ENCODE measurements at places on chromosomes 4 and X.
A peak's percentile ranks its signal among the peaks of the same experiment; 100 is the strongest.

DNA sequence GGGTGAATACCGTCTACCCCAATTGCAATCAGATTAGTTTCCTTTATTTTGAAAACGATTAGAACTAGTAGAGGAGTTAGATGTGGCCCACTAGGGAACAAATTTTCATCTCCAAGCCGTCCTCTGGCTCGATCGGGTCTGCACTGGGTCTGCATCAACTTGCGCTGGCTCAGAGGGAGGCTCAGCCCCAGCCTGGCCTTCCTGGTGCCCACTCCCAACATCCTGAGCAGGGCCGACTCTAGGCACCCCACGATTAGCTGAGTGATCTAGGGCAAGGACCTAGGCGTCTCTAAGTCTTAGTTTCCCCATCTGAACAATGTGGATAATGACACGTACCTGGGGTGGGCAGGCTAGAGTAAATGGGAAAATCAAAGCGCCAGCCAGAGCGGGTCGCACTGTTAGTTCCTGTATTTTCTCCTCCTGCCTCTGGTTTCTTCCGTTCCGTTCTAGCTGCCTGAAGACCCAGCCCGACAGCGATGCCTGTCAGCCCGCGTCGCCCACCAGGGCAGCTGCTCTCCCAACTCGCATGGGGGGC is 7.7 kb upstream of the HAND2 start:
- no peak for DNase-seq

DNA sequence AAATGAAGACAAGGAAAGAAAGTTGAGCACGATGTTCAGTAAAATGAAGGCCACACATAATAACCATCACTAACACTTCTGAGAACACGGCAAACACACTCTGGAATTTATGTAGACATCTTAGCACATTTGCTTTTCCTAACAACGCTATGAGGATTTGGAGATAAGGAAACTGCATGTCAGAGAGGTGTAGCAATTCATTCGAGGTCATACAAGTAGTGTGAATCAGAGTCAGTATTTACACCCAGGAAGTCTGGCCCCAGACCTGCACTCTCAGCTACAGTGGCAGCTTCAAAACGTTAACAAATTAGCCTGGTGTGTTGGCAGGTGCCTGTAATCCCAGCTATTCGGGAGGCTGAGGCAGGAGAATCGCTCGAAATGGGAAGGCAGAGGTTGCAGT is 253.4 kb downstream of the PDGFC start:
- DNase-seq: no peak

DNA sequence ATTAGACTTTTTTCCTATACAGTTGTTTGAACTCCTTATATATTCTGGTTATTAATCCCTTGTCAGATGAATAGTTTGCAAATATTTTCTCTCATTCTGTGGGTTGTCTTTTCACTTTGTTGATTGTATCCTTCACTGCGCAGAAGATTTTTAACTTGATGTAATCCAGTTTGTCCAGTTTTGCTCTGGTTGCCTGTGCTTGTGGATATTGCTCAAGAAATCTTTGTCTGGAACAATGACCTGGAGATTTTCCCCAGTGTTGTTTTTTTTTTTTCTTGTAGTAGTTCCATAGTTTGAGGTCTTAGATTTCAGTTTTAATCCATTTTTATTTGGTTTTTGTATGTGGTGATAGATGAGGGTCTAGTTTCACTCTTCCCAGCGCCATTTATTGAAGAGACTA is 289.8 kb upstream of the SPOCK3 start:
- no peak for DNase-seq

DNA sequence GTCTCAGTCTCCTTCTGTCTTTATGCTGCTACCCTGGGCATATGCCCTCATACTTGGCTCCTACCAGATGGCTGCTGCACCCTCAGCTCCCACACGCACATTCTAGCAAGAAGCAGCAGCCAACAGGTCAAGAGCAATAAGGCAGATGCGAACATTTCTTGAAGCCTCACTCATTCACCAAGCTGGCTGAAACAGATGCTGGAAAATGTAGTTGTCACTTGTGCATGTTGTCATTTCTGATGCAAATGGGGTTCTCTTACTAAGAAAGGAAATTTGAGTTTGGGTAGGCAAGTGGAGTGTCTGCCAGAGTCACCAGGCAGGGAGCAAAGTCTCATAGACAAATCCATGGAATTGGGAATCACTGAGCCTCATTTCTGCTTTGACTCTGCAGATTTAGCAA is 57.4 kb upstream of the SORBS2 start:
- no peak for DNase-seq

GRCh38 chr4:116180157-116180601 is 905.2 kb downstream of the TRAM1L1 start:
- DNase-seq: no peak

GRCh38 chrX:71168134-71168533 is 23.5 kb downstream of the NLGN3 start:
- no peak for DNase-seq

DNA sequence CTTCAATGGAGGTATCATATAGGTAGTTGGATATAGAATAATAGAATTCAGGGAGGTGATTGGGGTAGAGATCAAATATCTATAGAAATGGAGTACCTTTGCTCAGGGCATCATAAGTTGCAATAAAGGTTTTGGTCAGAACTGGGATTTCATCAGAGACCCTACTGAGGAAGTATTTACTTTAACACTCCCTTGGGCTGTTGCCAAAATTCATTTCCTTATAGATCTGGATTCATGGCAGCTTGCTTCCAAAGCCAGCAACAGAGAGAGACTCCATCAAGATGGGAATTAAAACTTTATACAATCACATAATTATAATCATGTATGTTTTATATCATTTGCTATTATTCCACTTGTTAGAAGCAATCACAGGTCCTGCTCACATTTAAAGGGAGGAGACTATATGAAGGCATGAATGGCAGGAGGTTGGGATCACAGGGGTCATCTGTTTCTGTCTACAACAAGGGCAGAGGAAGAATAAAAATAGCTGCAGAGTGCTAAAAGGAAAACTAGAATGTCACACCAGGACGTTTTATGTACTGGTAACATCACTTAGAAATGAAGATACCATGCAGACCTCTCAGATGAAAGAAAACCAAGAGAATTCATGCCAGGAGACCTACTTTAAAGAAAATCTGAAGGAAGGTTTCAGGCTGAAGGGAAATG is 902.1 kb upstream of the LCORL start:
- DNase-seq: no peak

DNA sequence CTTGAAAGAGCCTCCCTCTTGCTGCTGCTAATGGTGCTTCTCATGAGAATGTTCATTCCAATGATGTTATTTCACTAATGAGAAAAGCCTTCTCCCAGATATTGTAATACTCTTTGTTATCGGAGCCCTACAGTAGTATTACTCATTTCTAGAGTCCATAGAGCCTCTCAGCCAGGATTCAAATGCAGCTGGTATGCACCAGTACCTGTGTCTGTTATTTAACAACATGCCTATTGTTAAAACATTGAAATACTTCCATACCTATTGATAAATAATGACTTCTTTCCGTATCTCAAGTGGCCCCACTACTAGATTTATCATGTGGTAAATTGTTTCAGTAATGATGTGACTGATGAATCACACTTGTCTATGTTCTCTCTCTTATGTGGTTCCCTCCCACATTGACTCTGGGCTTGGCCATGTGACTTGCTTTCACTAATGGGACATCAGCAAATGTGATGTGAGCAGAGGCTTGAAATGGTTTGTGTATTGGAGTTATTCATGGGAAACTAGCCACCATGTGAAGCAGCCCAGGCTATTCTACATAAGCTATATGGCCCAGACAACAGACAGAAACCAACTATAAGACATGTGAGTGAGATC is 207.6 kb downstream of the THOC2 start:
- no peak for DNase-seq

- no peak for DNase-seq
Observed at GRCh38 chr4:7045553-7045952, 2.4 kb downstream of the TADA2B start.

DNA sequence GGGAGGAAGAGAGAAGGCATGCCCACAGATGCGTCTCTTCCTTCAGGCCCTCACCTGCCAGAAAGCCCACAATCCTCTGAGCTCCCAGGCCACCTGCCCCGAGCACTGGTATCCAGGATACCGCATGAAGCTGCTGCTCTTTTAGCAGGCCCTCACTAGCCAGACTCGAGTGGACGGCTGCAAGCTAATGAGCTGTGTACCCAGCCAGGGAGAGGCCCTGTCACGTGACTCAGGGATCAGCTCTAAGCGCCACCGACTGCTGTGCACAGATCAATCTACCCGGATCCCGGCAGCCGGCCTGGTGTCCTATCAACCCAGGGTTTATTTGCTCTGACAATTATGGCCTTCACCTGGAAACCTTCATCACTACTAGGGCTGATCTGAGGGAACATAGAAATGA is 39.0 kb downstream of the BCOR start:
- DNase-seq: no peak

DNA sequence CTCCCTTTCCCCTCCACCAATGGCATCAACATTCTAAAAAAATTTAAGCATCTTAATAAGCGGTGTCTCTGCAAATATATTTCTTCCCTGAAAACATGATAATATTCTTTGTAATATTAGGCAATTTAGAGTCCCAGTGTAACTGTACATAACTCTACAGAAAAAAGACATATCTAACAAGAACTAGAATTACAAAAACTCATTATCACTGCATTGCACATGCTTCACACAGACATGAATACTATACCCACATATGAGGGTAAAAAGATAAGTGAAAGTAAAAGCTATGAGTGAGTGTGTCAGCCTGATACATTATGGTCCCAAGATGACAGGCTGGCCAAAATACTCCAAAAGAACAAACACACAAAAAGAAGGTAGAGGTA is 2.4 kb upstream of the FGB start:
- no peak for DNase-seq

GRCh38 chr4:82519776-82520175 is 42.0 kb downstream of the TMEM150C start:
- no peak for DNase-seq

- peak; percentile 28 for DNase-seq
Observed at GRCh38 chrX:70452143-70452733, 7.6 kb downstream of the DLG3 start.

- no peak for DNase-seq
Observed at GRCh38 chr4:182678590-182678989, 238.6 kb downstream of the DCTD start.

DNA sequence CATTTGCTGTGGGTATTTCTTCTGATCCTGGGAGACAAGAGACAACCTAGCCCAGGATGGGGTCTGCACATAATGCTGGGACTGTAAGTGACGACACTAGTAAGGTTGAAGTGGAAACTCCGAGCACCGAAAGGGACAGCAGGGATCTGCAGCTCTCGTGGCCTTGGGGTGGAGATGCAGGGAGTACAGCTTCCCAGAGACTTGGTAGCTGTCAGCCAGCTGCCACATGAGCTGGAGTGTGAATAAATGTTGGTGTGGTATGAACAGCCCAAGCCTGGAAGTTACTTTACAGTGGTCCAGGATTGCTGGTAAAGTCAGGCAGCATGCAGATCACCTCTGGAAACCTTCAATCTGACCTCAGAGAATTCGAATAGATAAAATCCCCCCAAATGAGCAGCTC is 97.6 kb downstream of the FAM193A start:
- no peak for DNase-seq

- no peak for DNase-seq
Observed at GRCh38 chr4:27635936-27636913, 775.6 kb downstream of the STIM2 start.

DNA sequence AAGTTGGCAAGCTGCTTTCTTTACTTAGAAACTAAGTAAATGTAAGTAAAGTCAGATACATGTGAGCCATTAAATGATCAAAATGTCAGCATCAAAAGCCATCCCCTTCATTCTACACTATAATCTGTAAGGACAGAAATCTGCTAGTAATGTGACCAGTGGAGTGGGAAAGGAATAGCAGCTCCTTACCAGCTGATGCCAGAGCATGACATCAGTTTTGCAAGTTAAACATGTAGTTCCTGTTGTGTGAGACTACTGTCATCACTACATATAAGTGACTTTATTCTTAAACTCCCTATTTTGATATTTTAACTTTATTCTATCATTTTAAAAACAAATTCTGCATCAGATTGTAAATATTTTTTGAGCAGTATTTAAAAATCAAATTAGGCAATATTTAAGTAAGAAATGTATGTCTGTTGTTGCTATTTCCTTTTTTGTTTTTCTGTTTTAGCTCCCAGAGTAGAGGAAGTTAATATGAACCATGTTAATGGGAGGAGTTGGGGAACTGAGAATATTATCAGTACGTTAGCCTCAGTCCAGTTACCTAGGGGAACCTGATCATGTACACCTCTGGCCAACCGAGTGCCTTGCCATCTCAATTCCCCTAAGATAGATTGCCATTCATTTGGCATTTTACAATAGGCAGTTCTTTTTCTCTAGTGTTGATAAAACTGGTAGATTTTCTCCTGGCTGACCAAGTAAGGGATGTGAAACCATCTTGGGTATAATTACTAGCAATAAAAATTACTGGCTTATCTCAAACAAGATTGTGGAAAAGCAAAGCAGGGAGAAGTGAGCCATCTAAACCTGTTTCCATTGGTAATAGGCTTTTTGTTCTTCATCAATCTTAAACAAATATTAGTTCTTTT is 34.7 kb downstream of the CCNI start:
- no peak for DNase-seq

GRCh38 chr4:185256446-185256845 is 47.0 kb downstream of the SNX25 start:
- no peak for DNase-seq

GRCh38 chr4:19776929-19777328 is 474.8 kb upstream of the SLIT2 start:
- DNase-seq: no peak

- no peak for DNase-seq
Observed at GRCh38 chr4:127997534-127998388, 32.6 kb downstream of the ABHD18 start.

GRCh38 chr4:152734699-152735050 is 44.9 kb downstream of the TIGD4 start:
- DNase-seq: no peak

DNA sequence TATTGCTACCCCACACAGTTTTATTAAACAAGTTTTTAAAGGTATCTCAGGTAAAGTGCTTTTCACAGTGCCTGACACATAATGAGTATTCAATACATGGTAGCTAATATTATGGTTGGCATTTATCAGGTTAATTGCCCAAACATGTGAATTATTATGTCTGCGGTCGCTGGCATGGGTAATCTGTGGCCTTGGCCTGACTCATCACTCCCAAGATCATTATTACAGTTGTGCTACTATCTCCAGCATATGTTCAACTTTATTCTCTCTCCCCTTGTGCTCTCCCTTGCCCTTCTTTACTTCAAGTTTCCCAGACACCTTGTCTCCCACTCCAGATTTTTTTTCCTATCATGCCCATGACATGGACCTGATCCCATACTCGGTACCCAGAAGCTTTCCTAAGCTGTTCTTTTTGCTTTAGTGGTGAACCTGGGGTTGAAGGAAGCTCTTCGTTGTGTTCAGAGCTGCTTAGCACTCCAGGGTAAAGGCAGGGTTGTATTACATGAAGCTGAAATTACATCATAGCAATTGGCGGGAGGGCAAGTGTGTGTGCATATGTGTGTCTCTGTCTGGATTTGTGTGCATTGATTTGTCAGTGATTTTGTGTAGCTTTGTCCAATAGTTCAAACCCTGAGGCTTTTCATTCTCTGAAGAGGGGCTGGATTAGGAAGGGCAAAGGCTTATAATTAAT is 176.5 kb upstream of the NRK start:
- no peak for DNase-seq

GRCh38 chr4:6561173-6561516 is 13.8 kb upstream of the MAN2B2 start:
- no peak for DNase-seq

- DNase-seq: no peak
Observed at GRCh38 chr4:175637762-175638161, 174.3 kb downstream of the GPM6A start.

GRCh38 chr4:70651864-70652506 is 14.3 kb downstream of the JCHAIN start:
- no peak for DNase-seq
